ENCODE measurements at places on chromosomes 4 and X. TPM values are rescaled to one million over a fixed set of nuclear protein-coding genes. Genes with fewer than 3 reads are reported as not detected.

DNA sequence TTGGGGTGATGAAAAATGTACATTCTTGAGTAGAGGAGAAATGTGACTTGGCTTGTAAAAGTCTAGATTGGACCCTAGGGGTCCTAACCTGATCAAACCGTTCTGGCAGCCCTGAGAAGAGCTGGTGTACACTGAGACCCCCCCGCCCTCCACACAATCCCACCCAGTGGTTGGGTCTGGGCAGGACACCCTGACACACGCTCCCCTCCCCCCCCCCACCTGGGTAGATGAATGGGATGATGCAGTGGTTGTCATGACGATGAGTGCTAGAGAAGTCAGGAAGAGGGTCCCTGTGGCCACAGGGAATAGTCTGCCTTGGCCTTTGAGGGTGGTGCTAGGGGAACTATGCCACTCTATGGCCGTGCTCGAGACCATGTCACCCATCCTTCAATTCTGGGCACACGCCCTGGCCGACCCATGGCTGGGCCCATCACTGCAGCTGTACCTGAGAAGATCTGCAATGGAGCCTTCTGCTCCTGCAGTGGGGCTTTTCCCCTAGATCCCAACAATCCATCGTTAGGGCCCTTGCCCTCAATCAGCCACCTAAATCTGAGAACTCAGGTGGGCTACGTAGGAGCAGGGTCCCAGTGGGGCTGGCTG lies 4.4 kb downstream of the CDK16 start:
- H3K36me3 ChIP-seq, result peaks cover 43% of the 10 kb centered on the region
- H3K4me1 ChIP-seq, result peaks cover 17% of the 10 kb centered on the region
- DNase-seq, result no peak
- H3K4me3 ChIP-seq, result no peak overlapping the region

DNA sequence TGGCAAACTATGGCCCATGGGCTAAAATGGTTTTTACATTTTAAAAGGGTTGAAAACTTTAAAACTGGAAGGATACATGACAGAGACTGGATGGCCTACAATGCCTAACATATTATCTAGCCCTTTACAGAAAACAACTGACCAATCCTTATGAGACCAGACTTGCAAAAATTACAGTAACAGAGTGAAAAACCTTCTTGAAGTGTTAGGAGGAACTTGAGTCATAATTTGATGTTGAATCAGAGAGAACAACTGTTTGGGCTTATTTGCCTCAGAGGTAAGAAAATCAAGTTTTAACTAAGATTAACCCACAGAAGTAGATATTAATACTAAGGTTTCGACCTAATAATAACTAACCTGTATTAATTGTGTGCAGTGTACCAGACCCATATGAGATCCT lies 12.4 kb upstream of the NAP1L5 start:
- no peak for DNase-seq
- H3K4me3 ChIP-seq, result no peak overlapping the region
- no peak overlapping the region for H3K27ac ChIP-seq
- peaks cover 3% of the 10 kb centered on the region for H3K36me3 ChIP-seq

- H3K36me3 ChIP-seq, result no peaks in the 10 kb centered on the region
- H3K27ac ChIP-seq, result no peak overlapping the region
- no peaks in the 10 kb centered on the region for H3K4me1 ChIP-seq
- H3K4me3 ChIP-seq, result no peak overlapping the region
- no peaks in the 10 kb centered on the region for H3K27me3 ChIP-seq
Measured at GRCh38 chr4:119657111-119657611, 28.6 kb upstream of the PDE5A start.

The ADAMTS3 gene
- 3.2 TPM for total RNA-seq
